Neural progenitor cell (in vitro differentiated cells): ENCODE measurements at places on chromosomes 12 and 14. TPM values are rescaled to one million over a fixed set of nuclear protein-coding genes. Genes with fewer than 3 reads are reported as not detected.

HOXC9 gene
- total RNA-seq: not detected in 2 replicates

- DNase-seq: no peak
These were observed 2.9 kb upstream of the PPFIBP1 start for GRCh38 chr12:27521066-27521465.

- DNase-seq: no peak
These were observed 45.6 kb downstream of the UBE3B start for GRCh38 chr12:109523071-109523470.

- no peak for DNase-seq
These were observed 4.8 kb upstream of the SERPINA9 start for GRCh38 chr14:94480809-94481208.

DNA sequence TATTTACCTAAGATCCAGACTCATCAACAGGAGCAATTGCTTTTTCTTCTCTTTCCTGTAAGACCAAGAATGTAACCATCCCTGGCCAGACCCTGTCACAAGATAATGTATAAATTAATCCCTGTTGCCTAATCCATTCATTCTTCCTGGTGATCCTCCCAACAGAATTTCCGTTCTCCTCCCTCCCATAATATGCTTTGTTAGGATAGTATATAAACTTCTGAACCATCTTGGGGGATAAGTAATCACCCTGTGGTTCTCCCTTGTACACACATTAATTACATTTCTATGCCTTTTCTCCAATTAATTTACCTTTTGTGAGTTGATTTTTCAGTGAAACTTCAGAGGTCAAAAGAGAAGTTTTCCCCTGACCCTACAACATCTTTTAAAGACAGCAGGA, 76.2 kb upstream of the RASSF8 start:
- no peak for DNase-seq

SNRPF gene
- 37.0 and 49.7 TPM in 2 replicates for total RNA-seq

WSCD2 gene
- 3.0 and 6.6 TPM in 2 replicates for total RNA-seq

AACS gene
- 16.6 and 22.9 TPM in 2 replicates for total RNA-seq

- no peak for DNase-seq
These were observed 10.9 kb upstream of the IL26 start for GRCh38 chr12:68236421-68237059.

FZD10 gene
- 0.11 and 0.81 TPM in 2 replicates for total RNA-seq

AQP2 gene
- not detected in 2 replicates for total RNA-seq

DNA sequence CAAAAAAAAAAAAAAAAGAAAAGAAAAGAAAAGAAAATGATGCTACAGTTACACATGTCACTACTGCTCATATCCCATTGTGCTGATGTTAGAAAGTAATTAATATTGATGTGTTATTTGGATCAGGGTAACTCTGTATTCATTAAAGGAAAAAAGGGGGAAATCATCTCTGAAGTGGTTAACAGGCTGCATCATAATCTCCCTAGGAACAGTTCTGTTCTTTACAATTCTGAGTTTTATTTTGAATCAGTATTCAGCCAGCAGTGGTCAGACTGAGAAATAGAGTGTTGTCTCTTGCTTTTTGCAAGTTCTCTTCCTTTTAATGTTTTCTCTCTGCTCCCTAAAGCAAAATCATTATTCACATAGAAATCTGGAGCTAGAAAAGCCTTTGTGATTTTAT, 128.6 kb upstream of the CRY1 start:
- DNase-seq: no peak

GRCh38 chr12:9751204-9752144, 9.2 kb downstream of the CD69 start:
- peak; percentile 14 for DNase-seq

RPS6KL1 gene
- total RNA-seq: 6.4 and 15.1 TPM in 2 replicates

- DNase-seq: no peak
These were observed 254.4 kb upstream of the BTG1 start for GRCh38 chr12:92400006-92400405.

- peak; percentile 11 for DNase-seq
These were observed 23.6 kb upstream of the FOS start for GRCh38 chr14:75254901-75255584.

DNA sequence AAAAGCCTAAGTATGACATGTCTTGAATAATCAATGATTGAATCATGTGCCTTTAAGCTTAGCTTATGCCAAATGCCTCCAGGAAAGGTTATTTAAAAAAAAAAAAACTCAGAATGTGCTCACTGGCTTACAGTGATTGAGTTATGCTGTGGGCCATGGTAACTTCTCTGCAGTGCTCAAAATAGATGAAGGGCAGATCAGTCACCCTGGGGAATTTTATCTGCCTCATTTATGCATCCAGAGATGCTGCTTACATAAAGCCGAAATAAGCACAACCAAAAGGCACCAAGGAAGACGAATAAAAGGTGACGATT, 118.7 kb upstream of the MDM1 start:
- no peak for DNase-seq

AHNAK2 gene
- 0.77 and 1.3 TPM in 2 replicates for total RNA-seq

- DNase-seq: no peak
These were observed at the start of gene OR6C76 for GRCh38 chr12:55425954-55426353. Gene OR6C76, plus strand, starts transcription at chr12:55426254. Its CDS starts 0 bp downstream, at chr12:55426254.

- no peak for DNase-seq
These were observed 201.3 kb upstream of the FOXN3 start for GRCh38 chr14:89618330-89618708.

- no peak for DNase-seq
These were observed 313.3 kb downstream of the DUSP6 start for GRCh38 chr12:89038831-89039512.

HOXC6 gene
- not detected in 2 replicates for total RNA-seq

- no peak for DNase-seq
These were observed 71.1 kb downstream of the C2CD5 start for GRCh38 chr12:22473212-22473611.

NEUROD4 gene
- 0.62 and 1.8 TPM in 2 replicates for total RNA-seq

CARMIL3 gene
- 0.77 and 1.4 TPM in 2 replicates for total RNA-seq

DNA sequence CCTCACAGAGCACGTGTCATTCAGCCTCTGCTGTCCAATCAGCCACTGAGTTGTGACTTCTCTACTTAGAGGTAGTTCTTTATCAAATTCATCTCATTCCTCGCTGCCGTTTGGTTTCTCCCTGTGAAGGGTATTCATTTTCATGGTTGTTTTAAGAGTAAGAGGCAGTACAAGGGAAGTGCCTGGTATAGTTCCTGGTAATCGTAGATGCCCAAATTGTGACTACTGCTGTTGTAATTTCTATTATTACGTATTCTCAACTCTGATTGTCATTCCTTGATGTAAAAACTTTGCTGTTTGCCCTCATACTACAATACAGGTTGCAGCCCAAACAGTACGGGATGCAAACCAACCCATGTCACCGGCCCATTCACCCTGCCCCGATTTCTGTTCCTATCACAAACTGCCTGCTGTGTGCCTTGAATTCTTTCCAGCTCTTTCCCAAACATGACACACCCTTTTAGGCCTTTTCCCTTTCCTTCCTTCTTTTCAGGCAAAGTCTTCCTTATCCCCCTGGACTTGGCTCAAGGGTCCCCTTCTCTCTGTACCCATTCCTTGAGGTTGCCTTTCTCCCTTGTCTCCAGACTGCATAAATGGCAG, 93.0 kb downstream of the SLC25A47 start:
- DNase-seq: no peak

DNA sequence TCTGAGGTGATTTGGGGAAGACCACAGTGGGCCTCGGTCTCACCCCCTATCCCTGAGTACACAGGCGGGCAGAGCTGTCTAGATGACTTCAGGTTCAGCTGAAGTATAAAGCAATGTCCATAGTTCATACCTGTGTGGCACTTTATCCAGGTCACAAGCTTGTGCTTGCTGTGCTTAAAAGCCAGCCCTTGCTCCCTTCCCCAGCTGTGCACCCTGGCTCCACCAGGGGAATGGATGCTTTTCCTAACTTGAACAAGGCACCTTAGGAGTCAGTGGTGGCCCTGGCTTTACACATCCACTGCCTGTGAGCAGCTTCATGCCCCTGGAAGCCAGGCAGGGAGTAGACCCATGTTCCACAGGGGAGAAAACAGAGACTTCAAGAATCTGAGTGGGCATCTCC, 5.5 kb downstream of the CARMIL3 start:
- no peak for DNase-seq

GRCh38 chr12:45613296-45613695, 116.2 kb upstream of the ARID2 start:
- no peak for DNase-seq

VRTN gene
- total RNA-seq: 7.9 and 18.6 TPM in 2 replicates

DNA sequence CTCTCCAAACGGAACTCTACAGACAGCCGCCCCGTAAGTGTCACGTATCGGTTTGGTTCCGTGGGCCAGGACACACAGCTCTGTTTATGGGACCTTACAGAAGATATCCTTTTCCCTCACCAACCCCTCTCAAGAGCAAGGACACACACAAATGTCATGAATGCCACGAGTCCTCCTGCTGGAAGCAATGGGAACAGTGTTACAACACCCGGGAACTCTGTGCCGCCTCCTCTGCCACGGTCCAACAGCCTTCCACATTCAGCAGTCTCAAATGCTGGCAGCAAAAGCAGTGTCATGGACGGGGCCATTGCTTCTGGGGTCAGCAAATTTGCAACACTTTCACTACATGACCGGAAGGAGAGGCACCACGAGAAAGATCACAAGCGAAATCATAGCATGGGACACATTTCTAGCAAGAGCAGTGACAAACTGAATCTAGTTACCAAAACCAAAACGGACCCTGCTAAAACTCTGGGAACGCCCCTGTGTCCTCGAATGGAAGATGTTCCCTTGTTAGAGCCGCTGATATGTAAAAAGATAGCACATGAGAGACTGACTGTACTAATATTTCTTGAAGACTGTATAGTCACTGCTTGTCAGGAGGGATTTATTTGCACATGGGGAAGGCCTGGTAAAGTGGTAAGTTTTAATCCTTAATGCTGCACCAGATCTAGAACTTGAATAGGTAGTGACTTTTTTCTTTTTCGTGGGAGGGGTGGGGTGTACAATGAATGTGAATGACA, 69.7 kb downstream of the WDR20 start:
- DNase-seq: peak; percentile 32
